Activated CD8-positive, alpha-beta T cell treated with anti-CD3 and anti-CD28 coated beads, Interleukin-2, amount 10 ng/mL, durations not matched to agents 7 days and 5 days (primary cell): ENCODE measurements at places on chromosomes 5 and 9.

DNA sequence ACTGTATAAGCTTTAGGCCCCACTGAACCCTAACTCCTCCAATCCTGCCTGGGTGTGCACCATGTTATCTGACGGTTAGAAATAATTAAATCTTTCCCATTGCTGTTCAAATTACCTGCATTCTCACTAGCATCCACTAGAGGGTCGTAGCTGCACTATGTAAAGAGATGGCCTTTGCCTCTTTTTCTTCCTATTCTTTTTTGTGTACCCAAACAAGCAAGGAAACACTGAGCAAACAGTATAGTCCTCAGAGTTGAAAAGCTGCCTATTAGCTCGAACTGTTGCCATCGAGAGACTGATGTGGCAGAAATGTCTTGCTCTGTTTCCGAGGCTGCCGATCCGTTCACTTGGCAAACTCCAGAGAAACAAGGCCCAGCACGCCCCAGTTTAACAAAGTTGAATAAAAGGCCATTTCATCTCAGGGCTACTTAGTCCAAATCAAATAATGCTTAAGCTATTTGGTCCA is 163.8 kb upstream of the TRPM3 start:
- no peaks in the 10 kb centered on the region for H3K36me3 ChIP-seq
- H3K4me3 ChIP-seq: no peak overlapping the region
- H3K27ac ChIP-seq: no peak overlapping the region

GRCh38 chr9:90893706-90894105 is 92.1 kb downstream of the SYK start:
- H3K27ac ChIP-seq: no peak overlapping the region
- no peaks in the 10 kb centered on the region for H3K27me3 ChIP-seq
- DNase-seq: no peak
- H3K4me3 ChIP-seq: no peak overlapping the region
- no peaks in the 10 kb centered on the region for H3K4me1 ChIP-seq

DNA sequence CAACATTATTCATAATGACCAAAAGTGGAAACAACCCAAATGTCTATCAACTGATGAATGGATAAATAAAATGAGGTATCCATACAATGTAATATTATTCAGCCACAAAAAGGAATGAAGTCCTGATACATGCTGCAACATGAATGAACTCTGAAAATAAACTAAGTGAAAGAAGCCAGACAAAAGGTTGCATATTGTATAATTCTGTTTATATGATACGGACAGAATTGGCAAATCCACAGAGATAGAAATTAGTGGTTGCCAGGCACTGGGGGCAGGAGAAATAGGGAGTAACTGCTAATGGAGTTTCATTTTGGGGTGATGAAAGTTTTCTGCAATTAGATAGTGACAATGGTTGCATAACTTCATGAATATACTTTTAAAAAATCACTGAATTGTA is 47.0 kb downstream of the KIF24 start:
- H3K4me3 ChIP-seq: no peak overlapping the region
- peaks cover 8% of the 10 kb centered on the region for H3K4me1 ChIP-seq
- no peak for DNase-seq
- peaks cover 24% of the 10 kb centered on the region for H3K36me3 ChIP-seq

DNA sequence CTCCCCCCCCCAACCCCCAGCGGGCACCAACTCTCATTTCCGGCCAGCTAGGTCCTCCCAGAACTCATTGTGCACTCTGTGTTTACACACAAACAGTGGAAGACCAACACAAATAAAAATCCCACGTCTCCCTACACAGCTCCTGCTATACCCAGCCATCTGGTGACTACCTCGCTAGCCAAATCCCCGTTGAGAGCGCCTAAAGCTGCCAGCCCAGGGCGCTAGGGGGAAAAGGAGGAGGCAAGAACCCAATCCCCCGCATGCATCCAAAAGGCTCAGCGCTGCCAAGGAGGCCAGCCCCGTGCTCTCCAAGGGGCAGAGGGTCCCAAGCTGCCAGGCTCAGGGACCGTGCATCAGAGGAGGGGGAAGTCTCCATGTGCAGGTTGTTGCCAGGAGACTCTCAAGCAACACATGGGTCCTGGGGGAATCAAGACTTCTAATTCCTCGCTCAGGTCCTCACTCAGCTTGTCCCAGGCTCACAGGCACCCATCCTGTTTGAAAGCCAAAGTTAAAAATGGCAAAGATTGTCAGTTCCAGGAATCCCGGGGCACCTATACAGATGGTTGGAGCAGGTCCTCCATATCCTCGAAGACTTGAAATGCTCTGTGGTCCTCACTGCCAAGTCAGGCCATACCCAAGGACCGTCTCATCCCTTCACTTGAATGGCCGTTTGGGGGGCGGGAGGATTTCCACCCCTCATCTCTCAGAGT is 2.7 kb downstream of the ASTN2 start:
- DNase-seq: no peak
- peaks cover 22% of the 10 kb centered on the region for H3K27me3 ChIP-seq
- H3K4me3 ChIP-seq: no peak overlapping the region
- H3K27ac ChIP-seq: no peak overlapping the region
- peaks cover 2% of the 10 kb centered on the region for H3K4me1 ChIP-seq
- peaks cover 2% of the 10 kb centered on the region for H3K36me3 ChIP-seq

GRCh38 chr5:77560677-77561263 is 68.7 kb upstream of the WDR41 start:
- DNase-seq: no peak
- H3K4me3 ChIP-seq: no peak overlapping the region
- H3K4me1 ChIP-seq: no peaks in the 10 kb centered on the region
- H3K27ac ChIP-seq: no peak overlapping the region
- H3K27me3 ChIP-seq: peaks cover 10% of the 10 kb centered on the region

DNA sequence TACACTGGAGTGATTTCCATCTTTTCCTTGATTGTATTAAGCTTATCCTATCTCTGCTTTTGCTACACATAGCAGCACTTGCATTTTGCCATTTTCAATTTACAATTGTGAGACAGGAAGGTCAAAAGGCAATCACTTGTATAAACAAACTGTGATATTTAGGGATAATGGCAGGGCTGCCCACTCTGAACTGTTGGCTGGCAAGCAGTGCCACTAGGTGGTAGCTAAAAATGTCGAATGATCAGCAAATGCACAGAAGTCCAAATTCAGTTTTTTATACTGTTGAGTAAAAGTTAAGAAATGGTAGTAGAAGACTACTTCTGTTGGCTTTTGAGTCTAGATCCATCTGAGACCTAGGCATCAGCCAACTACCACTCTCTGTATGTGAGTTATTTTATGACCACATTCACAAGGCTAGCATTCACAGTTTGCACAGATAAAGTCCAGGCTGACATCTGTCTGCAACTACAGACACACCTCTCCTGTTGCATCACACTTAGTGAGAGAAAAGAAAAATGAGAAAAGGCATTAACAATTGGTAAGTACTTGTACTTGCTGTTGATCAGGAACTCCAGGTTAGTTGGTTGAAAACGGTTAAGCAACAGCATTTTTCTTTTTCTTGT is 108.8 kb upstream of the ASTN2 start:
- no peak overlapping the region for H3K27ac ChIP-seq
- H3K27me3 ChIP-seq: no peaks in the 10 kb centered on the region
- no peaks in the 10 kb centered on the region for H3K4me1 ChIP-seq
- DNase-seq: no peak

DNA sequence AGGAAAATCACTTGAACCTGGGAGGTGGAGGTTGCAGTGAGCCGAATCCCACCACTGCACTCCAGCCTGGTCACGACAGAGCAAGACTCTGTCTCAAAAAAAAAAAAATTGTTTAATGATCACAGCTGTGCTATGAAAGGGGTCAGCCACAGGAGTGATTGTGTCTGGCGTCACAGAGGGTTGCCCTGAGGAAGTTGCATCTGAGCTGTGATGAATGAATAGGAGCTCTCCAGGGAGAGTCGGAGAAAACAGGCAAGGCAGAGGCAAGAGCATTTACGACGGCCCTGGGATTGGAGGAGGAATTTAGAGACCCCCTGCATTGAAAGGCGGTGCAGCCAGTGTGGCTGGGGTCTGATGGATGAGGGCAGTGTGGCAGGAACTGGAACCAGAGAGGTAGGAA is 25.1 kb downstream of the NAIF1 start:
- H3K27ac ChIP-seq: no peak overlapping the region
- peaks cover 6% of the 10 kb centered on the region for H3K27me3 ChIP-seq
- peaks cover 6% of the 10 kb centered on the region for H3K4me1 ChIP-seq

DNA sequence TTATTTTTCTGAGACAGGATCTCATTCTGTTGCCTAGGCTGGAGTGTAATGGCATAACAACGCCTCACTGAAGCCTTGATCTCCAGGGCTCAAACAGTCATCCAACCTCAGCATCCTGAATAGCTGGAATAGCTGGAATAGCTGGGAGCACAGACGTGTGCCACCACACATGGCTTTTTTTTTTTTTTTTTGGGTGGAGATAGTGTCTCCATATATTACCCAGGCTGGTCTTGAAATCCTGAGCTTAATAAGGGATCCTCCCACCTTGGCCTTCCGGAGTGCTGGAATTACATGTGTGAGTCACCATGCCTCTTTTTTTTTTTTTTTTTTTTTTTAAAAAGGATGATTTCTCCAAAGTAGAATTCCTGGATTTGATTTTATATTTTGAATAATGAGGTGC is 60.7 kb downstream of the NSD1 start:
- no peaks in the 10 kb centered on the region for H3K27me3 ChIP-seq
- H3K4me1 ChIP-seq: peaks cover 7% of the 10 kb centered on the region
- DNase-seq: no peak
- H3K36me3 ChIP-seq: peaks cover 26% of the 10 kb centered on the region
- H3K27ac ChIP-seq: no peak overlapping the region

GRCh38 chr9:20351715-20352114 is 270.6 kb downstream of the MLLT3 start:
- no peaks in the 10 kb centered on the region for H3K27me3 ChIP-seq
- no peak overlapping the region for H3K4me3 ChIP-seq
- no peak for DNase-seq

DNA sequence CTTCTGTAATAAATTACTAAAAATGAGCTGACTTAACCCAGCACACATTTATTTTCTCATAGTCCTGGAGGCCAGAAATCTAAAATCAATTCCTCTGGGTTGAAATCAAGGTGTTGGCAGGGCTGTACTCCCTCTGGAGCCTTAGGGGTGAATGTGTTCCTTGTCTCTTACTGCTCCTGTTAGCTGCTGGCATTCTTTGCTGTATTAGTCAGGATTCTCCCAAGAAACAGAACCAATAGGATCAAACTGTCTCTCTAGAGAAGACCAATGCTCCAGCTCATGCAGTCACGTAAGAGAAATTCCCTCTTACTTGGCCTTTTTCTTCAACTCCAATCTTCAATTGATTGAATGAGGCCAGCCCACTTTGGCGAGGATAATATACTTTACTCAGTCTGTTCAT is 15.3 kb upstream of the CD180 start:
- peaks cover 16% of the 10 kb centered on the region for H3K36me3 ChIP-seq
- no peak overlapping the region for H3K27ac ChIP-seq
- no peaks in the 10 kb centered on the region for H3K27me3 ChIP-seq
- H3K4me1 ChIP-seq: peaks cover 71% of the 10 kb centered on the region
- no peak for DNase-seq
- H3K4me3 ChIP-seq: no peak overlapping the region

DNA sequence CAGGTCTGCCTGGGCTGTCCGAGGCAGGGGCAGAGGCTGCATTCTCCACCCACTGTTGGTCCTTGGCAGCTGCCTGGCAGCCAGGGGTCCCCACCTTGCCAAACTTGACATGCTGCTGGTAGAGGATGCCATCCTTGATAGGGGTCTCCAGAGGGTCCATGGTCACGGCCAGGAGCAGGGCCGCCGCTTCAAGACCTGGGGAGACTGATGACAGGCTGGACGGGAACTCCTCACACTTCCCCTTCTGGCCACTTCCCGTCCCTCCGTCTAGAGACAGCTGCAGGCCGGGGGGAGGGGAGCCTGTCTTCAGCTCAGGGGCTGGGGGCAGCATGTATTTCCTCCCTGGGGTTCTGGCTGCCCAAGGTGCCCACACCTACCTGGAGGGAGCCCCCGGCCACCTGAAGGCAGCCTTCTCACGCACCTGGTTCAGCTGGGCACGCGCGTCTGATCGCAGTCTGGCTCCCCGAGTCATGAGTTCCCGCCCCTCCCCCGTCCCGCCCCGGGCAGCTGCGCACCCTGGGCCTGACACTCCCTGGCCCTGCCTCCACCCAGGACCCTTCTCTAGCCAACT is at the start of gene DOK3:
Gene DOK3, minus strand, starts transcription at position 446 of the 571 bp plus-strand sequence. Its CDS starts 286 bp downstream, at position 160.
- no peak within 1 kb of the TSS for H3K4me3 ChIP-seq
- peaks cover 12% of the 10 kb centered on the region for H3K4me1 ChIP-seq
- H3K27ac ChIP-seq: peak within 1 kb of the TSS; percentile 63
- H3K27me3 ChIP-seq: no peaks in the 10 kb centered on the region
- DNase-seq: no peak

GRCh38 chr9:131276094-131276888 is at the start of gene FAM78A:
FAM78A (minus strand) TSS chr9:131276510; CDS start chr9:131276179, 331 bp downstream.
- DNase-seq: peak; percentile 63
- H3K4me3 ChIP-seq: peak within 1 kb of the TSS; percentile 99
- peaks cover 4% of the 10 kb centered on the region for H3K27me3 ChIP-seq
- peak within 1 kb of the TSS; percentile 99 for H3K27ac ChIP-seq
- peaks cover 52% of the 10 kb centered on the region for H3K36me3 ChIP-seq

GRCh38 chr5:179243333-179243732 is 101.9 kb downstream of the ADAMTS2 start:
- no peak overlapping the region for H3K27ac ChIP-seq
- no peaks in the 10 kb centered on the region for H3K4me1 ChIP-seq
- no peak for DNase-seq
- no peak overlapping the region for H3K4me3 ChIP-seq
- H3K27me3 ChIP-seq: peaks cover 7% of the 10 kb centered on the region

GRCh38 chr5:10987925-10988504 is 227.0 kb upstream of the DAP start:
- no peak overlapping the region for H3K27ac ChIP-seq
- H3K27me3 ChIP-seq: no peaks in the 10 kb centered on the region
